Keratinocyte (primary cell): ENCODE measurements at places on chromosomes 16 and 17.
A peak's percentile ranks its signal among the peaks of the same experiment; 100 is the strongest.

GRCh38 chr16:4194661-4195060 lies 47.2 kb downstream of the SRL start:
- no peak for DNase-seq

DNA sequence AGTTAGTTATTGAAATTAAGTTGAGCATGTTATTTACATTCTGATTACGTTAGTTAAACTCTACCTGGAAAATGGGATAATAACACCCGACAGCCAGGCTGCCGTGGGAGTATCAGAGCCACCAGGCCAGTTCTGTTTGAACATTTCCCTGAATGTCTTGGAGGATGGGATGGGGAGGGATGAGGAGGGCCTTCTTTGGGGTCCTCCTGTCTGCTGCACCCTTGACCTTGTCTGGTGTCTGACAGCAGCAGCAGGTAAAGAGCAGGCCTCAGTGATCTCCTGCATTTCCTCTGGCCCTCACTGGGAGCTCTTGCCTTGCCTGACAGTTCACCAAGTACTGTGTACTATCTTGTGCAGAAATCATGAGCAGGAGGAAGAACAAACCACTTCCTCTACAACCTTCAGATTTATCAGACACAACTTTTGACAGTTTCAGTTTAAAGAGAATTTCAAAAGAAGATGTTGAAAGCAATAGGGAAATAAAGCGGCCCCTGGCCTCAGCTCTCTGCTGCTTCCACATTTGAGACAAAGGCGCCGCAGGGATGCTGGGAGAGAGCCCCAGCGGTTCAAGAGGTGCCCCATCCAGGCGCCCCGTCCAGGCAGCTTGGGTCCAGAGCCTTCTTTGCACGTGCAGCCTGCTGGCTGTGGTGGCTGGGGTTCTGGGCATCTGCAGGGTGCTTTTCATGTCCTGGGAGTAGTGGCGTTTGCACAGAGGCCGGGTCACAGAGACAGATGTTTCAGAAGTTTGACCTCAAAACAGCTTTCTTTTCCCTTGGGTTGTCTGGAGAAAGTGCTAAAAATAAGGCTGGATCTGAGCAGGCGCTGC lies 25.3 kb downstream of the CMIP start:
- no peak for DNase-seq

GRCh38 chr17:1299552-1300370 lies 20.3 kb downstream of the TRARG1 start:
- no peak for DNase-seq

- DNase-seq = no peak
Observed at GRCh38 chr16:23026784-23027362, 122.4 kb downstream of the USP31 start.

GRCh38 chr16:48492133-48492532 lies 106.9 kb upstream of the SIAH1 start:
- DNase-seq = no peak

- no peak for DNase-seq
Observed at GRCh38 chr17:69342896-69343644, 16.1 kb upstream of the ABCA5 start.

GRCh38 chr17:61431594-61432311 lies 20.5 kb upstream of the TBX4 start:
- no peak for DNase-seq

GRCh38 chr16:22632606-22633005 lies 121.9 kb downstream of the NPIPB5 start:
- no peak for DNase-seq

DNA sequence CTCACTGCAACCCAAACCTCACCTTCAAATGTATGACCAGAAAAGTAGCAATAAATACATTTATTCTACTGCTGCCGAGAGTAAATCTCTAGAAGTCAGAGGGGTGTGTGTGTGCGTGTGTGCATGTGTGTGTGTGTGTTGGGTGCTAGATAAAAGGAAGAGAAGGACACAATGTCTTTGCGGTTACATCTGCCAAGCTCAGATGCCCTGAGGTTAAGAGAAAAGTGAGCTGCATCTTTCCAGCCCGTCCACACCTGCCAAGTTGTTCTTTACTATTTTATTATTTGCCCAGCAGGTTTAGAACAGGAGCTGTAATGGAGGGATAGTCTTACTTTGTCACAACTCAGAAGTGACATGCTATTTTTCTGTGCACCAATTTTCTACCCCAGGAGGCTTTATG lies 54.5 kb upstream of the ANKFN1 start:
- no peak for DNase-seq

- no peak for DNase-seq
Observed at GRCh38 chr17:50187751-50188530, 13.5 kb downstream of the COL1A1 start.

DNA sequence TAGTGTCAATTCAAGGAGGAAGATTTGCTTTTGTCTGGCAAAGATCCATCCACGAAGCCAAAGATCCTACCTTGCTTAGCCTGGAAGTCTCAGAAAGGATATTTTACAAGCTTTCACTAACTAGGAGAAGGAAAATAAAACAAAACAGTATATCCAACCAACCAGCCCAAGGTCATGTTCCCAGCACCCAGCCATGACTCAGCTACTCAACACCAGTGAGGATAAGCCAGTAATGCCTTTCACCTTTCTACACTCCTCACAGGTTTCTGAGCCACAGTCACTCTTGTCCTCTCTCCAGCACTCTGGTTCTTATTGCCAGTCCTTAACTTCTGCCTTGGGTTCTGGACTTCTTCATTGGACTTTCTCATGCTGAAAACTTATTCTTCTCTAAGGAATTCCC lies 116.2 kb downstream of the CDH11 start:
- DNase-seq = no peak

GRCh38 chr17:68289473-68289872 lies 1.5 kb downstream of the SLC16A6 start:
- no peak for DNase-seq

DNA sequence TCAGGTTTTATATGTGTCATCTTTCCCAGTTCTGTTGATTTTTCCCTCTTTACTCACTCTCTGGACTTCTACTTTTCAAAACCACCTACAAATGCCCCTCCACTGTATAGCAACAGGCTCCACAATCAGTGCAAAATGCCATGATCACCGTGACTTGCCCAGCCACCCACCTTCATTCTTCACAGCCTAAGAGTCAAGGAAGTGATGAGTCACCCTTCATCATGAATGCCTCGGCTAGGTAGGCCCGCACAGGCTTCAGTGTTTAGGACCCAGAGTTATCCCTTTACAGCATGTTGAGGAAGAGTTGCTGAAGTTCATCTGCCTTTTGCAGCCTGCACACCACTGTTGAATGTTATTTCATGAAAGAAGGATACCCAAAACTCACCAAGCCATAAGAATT lies 158.6 kb downstream of the PMP22 start:
- DNase-seq = peak; percentile 36

DNA sequence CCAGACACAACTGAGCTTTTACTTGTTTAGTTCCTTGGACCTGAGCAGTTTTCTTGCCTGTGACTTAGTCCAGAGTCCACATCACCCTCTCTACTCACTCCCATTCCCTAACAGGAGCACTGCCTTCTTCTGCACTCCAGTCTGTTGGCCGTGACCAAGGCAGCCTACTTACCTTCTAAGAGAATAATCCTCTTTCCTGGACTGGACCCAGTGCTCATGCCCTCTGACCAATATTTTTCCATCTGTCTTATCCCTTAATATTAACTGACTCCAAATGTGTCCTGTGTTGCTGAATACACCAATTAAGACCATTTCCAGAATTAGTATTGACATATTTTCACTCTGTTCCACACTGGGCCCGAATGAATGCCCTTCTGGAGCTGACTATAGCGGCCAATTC lies 681.0 kb upstream of the KIF2B start:
- no peak for DNase-seq

GRCh38 chr16:27759301-27759871 lies 209.4 kb downstream of the KATNIP start:
- DNase-seq = no peak

GRCh38 chr17:59899099-59899498 lies 6.2 kb downstream of the RPS6KB1 start:
- no peak for DNase-seq

DNA sequence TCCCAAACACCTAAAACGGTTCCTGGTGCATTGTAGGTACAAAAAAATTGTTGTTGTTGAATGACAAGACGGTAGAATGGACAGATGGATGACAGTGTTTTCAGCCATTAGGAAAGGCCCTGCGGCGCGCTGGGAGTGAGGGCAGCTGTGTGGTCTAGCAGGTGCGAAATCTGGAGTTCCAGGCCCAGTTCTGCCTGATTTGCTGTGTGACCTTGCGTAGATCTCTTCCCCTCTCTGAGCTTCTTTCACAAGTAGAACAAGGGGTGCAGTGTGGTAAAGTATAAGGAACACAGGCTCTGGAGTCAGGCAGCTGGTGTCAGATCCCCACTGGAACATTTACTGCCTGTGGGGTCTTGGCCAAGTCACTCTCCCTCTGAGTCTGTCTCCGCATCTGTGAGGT lies 25.3 kb downstream of the SPNS2 start:
- DNase-seq = no peak

- DNase-seq = no peak
Observed at GRCh38 chr16:67780847-67781564, 25.4 kb downstream of the RANBP10 start.

DNA sequence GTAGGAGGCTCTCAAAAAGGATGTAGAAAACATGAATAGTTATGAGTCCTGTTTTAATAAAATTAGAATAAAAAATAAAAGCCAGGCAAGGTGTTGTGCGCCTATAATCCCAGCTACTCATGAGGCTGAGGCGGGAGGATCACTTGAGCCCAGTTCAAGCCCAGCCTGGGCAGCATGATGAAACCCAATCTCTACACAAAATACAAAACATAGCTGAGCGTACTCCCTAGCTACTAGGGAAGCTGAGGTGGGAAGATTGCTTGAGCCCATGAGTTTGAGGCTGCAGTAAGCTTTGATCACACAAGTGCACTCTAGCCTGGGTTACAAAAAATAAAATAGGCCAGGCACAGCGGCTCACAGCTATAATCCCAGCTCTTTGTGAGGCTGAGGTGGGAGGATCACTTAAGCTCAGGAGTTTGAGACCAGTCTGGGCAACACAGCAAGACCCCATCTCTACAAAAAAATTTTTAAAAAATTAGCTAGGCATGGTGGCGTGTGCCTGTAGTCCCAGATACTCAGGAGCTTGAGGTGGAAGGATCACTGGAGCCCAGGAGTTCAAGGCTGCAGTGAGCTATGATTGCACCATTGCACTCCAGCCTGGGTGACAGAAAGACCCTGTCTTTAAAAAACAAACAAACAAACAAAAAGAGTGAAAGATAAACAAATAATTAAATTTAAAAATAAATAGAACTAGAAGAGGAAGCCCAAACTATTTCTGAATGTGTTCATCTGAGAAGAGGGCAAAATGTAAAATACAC lies 17.2 kb upstream of the PRM1 start:
- DNase-seq = no peak

DNA sequence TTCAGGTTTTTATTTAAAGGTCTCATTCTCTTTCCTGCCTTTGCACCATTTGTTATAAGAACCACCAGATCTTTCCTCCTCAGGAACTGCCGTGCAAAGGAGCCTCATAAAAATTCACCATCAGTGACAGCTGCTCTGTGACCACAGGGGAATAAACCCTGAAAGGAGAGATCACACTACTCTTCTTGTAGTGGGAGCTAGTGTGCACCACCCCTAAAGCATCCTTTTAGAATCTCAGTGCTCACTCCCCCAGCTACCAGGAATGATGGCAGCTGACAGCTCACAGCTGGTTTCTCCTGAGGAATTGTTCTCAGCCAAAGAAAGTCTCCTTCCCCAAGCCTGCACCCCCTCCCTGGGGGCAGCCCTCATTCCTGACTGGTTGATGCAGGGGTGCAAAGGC lies 18.7 kb downstream of the VAT1L start:
- DNase-seq = no peak

GRCh38 chr17:31798205-31798724 lies 60.8 kb downstream of the COPRS start:
- no peak for DNase-seq

GRCh38 chr17:68579194-68579927 lies 21.8 kb downstream of the FAM20A start:
- DNase-seq = no peak

DNA sequence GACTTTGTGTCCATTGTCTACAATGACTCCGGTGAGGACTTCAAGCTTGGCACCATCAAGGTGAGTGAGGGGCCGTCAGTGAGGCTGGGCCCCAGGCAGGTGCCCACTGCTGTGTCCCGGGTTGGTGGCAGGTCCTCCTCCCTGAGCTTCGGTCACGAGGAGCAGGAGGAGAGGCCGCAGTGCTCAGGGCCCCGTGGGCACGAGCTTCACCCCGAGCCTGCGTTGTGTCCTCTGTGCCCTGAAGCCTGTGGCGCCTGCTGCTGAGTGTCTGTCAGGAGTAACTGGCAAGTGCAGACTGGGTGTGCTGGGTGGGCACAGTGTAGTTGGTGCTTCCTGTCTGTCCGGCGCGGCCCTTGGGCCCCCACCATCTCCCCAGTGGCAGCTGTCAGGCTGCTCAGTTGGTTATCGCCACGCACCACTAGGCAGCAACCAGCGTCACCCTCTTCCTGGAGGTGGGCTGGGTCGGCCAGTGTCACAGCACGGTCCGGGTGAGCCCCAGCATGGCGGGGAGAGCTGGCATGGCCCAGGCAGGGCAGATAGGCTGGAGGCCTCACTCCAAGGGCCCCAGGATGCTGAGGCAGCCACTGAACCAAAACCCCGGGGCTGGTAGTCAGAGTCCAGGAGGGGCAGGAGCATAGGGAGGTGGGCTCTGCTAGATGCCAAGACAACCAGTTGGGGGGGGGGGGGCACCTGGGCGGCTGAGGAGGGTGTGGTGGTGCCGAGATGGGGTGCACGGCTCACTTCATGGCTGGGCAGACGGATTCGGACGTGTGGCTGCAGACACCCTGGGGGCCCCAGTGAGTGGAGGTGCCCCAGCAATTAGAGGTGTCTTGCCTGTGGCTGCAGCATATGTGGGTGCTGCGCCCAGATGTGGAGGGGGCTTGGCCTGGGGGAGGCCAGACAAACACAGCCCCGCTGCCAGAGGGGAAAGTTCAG lies 39.3 kb downstream of the TSC2 start:
- DNase-seq = no peak

GRCh38 chr16:6232056-6232455 lies 1100.6 kb upstream of the RBFOX1 start:
- DNase-seq = no peak

- DNase-seq = no peak
Observed at GRCh38 chr17:48382989-48383388, 47.0 kb downstream of the SKAP1 start.

DNA sequence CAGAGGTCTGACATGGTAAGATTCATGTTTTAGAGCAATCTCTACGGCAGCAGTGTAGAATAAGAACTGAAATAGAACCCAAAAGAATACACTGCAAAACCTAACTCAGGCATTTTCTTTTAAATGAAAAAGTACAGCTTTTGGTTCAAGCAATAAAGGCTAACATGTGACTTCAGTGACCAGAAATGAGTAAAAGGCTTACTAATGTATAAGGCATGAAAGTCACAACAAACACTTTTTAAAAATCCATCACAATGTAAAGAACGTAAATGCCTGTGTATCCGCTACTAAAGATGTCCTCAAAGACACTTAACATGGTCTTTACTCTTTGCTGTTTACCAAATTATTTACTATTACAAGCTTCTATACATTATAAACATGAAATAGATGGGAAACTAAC lies 16.6 kb downstream of the KIAA0753 start:
- no peak for DNase-seq
